GF-D8 (cell line): ENCODE measurements at places on chromosomes 11 and 22.

DNA sequence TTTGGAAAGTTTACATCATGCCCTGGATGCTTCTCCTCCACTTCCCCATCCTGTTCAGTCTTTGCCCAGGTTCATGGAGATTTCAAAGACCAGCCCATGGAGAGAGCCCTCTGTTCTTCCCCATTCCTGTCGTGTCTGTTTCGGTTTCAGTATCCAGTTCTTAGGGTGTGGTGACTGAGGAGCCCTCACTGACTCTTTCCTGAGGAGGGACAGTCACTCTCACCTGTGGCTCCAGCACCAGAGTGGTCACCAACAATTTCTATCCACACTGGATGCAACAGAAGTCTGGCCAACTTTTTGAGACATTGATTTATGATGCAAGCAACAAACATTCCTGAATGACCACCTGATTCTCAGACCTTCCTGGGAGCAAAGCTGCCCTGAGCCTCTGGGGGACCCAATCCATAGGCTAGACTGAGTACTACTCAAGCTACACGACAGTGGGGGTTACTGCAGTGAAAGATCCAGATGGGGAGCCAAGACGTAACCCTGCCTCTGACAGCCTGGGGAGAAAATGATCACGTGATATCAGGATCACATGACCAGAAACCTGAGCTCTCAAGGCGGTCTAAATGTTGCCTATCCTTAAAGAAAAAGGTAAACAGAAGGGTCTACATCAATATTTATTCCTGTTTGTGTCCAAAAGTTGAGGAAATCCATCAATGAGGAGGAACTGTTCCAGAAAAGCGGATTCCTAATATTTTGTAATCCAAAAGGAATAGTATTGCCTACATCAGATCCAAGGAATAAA, 76.2 kb upstream of the VPREB1 start:
- DNase-seq, result no peak

- DNase-seq, result no peak
Observed at GRCh38 chr11:107478922-107479321, 21.3 kb upstream of the CWF19L2 start.

GRCh38 chr22:46948411-46949144, 186.1 kb downstream of the TBC1D22A start:
- no peak for DNase-seq

DNA sequence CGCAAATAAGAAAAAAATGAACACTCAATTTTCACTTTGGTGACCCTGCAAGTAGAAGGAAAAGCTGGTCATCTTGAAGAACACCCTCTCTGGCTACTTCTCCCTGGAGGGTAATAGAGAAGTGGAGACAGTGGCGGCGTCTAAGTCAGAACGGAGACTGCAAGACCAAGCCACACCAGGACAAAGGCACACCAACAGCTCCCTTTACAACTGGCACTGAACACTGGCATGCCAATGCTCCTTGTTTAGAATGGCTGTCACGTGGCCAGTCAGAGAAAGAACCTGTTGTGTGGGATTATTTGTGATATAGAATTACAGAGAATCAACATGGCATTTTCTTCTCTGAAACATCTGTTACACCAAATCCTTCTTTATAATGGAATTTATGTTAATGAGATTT, 61.3 kb upstream of the YPEL1 start:
- no peak for DNase-seq

- DNase-seq, result no peak
Observed at GRCh38 chr11:95531116-95531515, 258.5 kb downstream of the FAM76B start.

DNA sequence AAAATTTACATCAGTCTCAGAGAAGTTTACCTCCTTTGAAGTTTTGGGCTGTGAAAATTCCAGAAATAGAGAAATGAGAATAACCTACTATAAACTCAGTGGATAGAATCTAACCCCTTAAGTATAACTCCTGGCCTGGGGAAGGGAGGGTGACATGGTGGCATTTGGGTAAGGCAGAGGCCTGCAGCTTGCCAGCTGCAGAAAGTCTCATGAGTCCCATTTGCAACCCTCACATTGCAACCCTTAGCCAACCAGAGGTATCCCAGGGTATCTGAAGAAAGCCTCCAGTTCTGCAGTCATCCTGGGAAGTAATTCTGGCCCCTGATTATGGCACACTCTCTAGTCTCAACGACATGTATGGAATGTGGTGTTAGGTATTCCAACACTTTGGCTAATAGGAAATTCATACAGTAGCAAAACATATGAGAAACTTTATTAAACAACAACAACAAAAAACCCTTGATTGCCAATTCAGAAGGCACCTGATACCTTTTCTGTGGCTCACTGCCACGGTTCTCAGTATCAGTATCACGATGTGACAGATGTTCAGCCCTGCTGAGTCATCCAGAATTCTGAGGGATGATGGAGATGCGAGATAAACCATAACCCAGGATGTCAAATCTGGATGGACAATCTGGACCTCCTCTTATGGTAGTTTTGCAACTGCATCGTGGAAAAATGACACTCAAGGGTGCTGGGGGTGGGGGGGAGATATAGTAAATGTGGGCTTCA, 743.4 kb downstream of the NELL1 start:
- no peak for DNase-seq

DNA sequence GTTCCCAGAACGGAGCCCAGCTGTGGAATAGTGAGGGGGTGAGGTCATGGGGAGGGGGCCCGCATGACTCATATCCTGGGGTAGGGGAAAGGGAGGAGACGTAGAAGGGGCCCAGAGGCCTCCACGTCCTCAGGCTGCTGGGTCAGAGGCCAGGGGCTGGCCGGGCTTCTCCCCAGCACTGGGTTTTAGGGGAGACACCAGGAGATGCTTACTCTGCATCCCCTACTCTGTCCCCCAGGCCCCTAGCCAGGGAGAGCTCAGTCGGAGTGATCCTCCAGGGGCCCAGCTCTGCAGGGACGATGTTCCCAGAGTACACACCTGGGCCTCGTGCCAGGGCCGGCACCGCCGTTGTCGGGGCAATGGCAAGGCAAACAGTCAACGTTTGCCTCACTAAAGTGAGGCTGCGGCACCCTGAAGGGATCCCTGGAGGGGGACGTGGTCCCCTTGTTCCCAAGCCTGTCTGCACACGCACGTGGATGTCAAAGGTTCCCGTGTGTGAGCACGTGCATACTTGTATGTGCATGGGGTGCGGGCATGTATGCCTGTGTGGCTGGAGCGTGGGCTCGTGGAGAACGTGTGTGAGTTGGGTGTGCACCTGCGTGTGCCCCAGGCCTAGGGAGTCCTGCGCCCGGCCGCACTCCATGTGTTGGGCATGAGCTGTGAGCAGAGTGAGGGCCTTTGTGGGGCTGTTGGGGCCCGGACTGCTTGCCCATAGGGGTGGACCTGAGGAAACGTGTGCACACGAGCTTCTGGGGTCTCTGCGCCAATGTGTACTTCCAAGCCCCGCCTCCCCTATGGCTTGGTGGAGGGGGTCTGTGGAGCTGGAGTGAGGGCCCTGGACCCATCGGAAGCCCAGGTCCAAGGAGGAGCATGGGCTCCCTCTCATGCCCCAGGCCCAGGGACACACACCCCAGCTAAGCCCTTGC, 14.2 kb downstream of the PRR33 start:
- no peak for DNase-seq

DNA sequence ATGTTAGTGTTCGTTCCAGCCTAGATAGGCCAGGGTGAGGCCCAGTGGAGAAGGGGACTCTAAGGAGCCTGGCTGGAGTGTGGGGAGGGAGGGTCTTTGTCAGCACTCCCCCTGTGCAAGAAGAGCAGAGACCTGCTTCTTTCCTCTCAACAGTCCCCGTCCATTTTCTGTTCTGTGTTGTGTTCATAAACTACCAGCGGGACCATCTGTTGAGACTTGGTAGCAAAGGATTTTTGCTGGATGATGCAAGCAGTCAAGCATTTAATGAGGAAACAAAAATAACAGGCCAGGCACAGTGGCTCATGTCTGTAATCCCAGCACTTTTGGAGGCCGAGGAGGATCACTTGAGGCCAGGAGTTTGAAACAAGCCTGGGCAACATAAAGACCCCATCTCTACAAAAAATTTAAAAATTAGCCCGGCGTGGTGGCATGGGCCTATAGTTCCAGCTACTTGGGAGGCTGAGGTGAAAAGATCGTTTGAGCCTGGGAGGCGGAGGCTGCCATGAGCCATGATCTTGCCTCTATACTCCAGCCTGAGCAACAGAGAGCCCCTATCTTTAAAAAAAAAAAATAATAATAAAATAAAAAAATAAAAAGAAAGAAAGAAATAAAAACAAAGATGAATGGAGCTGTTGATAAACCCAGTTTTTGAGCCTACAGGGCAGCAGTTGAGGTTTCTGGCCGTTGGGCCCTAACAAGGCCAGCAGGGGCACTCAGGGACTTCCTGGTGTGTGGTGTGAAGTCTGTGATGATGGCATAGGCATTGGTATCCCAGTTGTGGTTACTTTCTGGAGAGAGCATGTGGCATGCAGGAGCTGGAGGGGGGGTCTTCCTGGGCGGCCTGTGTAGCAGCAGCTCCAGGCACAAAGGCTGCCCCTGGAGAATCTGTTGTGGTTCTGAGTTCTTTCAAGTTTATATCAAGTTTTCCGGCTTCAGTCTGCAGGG, 1.7 kb upstream of the TXNRD2 start:
- DNase-seq, result peak; percentile 68

DNA sequence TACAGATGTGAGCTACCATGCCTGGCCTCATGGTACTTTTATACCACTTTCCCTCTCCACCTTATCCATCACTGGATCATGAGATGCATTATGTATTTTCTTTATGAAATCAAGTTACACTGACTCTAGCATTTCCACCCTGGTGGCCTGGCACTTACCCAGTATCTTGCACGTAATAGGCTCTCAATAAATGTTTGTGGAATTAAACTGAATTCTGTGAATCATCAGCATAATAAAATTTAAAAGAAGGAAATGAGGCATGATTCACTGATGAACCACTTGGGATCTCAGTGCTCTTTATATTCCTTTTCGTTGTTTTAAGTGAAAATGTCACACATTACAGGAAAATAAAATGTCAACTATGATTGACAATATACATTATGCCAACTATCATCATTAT, 25.1 kb downstream of the ADM start:
- DNase-seq, result no peak

DNA sequence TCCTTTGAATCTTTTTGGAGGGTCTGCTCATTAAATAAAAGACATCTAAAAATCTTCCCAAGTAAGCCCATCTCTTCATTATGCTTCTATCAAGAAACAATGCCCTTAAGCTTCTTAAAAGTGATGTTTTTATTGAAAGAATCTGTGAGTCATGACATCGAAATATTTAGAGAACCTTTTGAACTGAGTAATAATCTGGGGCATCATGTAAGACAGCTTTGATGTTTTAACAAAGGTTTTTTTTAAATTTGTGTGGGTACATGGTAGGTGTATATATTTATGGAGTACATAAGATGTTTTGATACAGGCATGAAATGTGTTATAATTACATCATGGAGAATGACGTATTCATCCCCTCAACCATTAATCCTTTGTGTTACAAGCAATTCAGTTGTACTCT, 46.8 kb downstream of the PLAAT5 start:
- no peak for DNase-seq

DNA sequence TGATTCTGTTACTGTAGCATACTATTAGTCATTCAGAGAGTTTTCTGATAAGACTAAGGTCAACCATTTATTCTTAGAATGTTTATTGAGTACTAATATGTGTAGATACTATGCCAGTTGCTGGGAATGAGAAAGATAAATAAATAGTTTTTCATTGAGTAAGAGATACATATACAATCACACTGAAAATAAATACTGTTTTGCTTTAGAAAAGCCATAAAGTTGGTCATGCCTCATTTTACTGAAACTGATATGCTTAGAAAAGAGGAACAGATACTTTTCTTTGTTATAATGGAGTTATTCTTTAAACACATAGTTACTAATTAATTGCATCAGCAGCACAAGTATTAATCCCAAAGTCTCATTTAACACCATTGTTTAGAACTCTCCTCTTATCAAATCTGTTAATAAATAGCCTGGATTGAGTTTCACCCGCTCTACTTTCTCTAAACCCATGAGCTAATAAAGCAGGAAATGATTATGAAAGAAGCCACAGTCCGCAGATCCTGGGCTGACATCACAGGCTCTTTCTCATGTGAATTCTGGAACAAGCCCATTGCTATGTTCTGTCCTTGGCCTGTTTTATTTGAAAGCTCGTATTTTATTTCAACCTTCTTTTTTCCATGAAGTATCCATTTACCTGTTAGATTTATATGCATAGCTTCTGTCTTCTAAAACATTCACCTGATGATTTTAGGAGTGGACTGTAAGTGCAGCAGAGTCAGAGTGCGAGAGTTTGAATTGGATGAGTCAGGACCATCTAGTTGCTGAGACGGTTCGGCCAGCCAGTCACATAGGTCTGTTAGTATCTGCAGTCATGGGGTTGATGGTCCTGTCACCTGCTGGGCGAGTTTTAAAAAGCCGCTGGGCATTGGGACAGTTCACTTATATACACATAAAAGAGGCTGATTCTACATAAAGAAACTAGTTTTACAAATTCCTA, 35.5 kb downstream of the PIWIL4 start:
- DNase-seq, result peak; percentile 32

DNA sequence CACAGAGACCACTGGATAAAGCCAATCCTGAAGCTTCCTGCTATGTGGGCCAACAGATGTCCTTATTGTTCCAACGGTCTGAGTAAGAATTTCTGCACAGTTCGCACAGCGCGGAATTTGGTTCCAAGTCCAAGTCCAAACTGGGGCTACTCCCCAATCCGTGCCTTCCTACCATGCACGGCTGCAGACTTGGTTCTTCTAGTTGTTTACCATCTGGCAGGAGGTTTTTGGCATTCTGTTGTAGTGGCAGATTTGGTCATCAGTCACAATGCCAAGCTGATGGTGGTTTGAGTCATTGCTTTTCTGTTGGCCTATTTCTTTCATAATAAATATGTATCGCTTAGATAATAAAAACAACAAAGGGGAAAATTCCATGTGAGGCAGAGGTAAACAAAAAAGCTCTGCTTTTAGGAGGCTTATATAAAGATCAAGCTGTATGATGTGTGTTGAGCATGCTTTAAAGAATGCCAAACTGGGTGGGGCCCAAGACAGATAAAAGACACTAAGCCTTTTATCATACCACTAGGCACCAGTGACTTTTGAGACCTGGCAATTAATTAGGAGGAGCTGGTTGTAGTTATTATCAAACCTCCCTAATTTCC, 52.5 kb upstream of the SYN3 start:
- DNase-seq, result no peak

DNA sequence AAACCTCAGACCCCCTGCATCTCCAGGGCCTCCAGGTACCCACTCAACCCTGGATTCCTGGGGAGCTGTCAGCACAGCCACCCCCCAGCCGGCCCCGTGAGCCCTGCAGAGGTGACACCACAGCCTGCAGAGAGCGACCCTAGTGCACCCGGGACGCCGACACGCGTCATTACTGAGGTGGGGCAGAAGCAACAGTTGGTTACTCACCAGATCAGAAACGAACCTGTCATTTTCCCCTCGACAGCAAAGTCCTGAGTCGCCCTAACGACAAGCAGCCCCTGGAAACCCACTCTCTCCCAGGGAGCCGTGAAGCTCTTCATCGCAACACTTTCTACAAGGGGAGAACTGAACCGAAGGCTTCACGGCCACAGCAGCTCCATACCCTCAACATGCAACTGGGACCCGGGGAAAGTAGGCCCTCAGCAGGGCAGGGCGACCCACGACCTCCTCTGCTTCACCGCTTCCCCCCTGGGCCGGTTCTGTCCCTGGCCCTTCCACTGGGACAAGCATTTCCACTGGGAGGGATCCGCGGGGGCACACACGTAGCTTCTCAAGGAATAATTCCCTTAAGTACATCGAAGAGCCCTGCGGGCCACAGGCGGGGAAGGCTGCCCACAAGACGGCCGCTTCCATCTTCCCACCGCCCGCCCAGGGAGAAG, 1.6 kb downstream of the BRD1 start:
- DNase-seq, result no peak
